ENCODE measurements at places on chromosomes 1 and 21.

DNA sequence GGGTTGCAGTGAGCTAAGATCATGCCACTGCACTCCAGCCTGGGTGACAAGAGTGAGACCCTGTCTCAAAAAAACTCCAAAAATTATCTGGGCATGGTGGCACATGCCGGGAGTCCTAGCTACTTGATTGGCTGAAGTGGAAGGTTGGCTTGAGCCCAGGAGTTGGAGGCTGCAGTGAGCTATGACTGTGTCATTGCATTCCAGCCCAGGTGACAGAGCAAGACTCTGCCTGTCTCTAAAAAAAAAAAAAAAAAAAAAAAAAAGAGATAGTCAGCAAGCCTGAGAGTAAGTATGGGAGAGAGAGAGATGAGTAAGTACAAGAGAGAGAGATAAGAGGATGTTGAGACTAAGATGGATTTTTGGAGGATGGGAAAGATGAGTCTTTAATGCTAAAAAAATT lies 180.8 kb upstream of the CACYBP start:
- DNase-seq = no peak

- no peak for DNase-seq
These were observed 69.9 kb downstream of the NAV1 start for GRCh38 chr1:201608635-201609395.

- DNase-seq = no peak
These were observed 122.7 kb downstream of the ZBTB18 start for GRCh38 chr1:244173769-244174168.

GRCh38 chr1:162215902-162216301 lies 146.4 kb downstream of the NOS1AP start:
- DNase-seq = no peak

GRCh38 chr1:48200166-48200900 lies 22.2 kb upstream of the SLC5A9 start:
- DNase-seq = no peak

All from amniotic stem cell (primary cell).